ENCODE measurements at places on chromosomes 3 and 15. TPM values are rescaled to one million over a fixed set of nuclear protein-coding genes. Genes with fewer than 3 reads are reported as not detected.

The CHD2 gene
- total RNA-seq = 81.8 TPM

DNA sequence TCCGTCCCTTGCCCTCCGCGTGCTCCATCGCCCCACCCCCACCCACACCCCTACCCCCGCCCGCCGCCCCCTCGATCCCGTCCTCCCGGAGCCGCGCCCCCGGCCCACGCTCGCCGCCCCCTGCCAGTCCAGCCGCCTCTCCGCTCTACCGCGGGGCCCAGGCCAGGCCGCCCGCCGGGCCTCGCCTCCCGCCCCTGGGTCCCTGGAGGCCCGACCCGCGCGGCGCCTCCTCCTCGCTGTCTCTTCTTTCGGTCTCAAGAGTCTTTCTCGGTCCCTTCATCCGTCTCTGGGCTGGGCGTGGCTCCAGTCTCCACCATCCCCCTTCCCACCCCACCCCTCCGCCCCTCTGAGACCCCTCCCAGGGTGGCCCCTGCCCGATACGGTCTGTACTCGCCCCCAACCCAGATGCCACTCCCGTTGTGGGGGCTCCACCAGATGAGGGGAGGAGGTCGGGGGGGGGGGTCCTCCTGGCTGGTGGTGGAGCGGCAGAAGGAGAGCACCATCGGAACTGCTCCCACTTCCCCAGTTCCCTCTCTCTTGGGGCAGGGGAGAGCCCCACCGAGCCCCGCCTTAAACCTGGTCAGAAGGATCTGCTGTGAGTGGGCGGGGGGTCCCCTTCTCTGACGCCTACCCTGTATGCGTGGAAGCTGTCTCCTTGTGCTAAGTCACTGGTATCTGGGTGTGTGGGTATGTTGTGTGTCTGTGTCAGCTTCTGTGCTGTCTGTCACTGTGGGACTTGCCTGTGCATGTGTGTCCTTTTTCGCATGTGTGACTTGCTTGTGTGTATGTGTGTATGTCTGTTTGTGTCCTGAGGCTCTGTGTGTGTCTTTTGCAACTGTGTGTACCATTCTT, 1.0 kb downstream of the PRKCD start:
- no peak for DNase-seq

DNA sequence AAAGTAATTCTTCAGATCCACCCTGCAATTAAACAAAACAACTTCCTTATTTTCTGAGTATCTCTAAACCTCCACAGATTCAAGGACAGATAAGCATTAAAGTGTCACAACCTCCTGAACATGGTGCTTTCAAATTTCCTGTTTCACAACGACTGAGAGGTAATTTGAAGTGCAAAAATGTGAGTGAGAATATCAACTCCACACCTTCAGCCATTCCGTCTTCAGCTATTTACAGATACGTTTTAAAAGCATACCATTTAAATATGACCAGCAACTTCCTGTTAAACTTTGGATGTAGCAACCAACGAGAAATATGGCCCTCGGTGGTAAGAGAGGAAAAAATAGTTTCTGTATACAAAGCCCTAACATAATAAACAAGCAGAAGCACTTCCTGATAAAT, 32.1 kb upstream of the PCSK6 start:
- DNase-seq = no peak

The LRRIQ4 gene
- not detected for total RNA-seq

The LTF gene
- not detected for total RNA-seq

The GNAT1 gene
- not detected for total RNA-seq

GRCh38 chr15:67915461-67916374, 75.9 kb upstream of the RNU6-1 start:
- DNase-seq = peak; percentile 39

DNA sequence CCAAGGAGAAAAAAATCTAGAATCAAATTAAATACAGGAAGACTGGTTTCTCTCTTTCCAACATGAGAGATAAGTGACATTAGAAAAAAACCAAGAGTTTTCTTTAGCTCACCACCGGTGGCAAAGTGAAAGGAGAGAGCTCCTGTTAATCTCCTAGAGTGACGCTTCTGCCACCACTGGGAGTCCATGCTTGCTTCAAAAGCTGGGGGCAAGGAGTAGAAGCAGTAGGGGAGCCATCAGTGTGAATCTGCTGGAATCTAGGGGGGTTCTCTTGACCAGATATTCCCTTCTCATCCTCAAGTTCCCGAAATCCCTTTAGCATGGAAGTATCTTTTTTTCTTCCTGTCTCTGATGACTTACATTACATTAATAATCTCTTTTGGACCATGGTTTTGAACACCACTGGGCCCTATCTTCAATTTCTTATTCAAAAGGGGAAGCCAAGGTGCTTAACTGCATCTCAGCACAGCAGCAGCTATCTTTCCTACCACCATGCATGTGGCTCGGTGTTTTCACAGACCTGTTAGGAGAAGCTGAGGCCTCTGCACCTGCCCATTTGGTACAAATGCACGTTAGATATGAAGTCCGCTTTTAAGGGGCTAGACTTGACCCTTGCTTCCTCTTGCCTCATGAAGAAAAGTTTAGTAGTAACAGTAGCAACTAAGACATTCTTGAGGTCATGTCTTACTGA, 6.6 kb upstream of the ICE2 start:
- no peak for DNase-seq

DNA sequence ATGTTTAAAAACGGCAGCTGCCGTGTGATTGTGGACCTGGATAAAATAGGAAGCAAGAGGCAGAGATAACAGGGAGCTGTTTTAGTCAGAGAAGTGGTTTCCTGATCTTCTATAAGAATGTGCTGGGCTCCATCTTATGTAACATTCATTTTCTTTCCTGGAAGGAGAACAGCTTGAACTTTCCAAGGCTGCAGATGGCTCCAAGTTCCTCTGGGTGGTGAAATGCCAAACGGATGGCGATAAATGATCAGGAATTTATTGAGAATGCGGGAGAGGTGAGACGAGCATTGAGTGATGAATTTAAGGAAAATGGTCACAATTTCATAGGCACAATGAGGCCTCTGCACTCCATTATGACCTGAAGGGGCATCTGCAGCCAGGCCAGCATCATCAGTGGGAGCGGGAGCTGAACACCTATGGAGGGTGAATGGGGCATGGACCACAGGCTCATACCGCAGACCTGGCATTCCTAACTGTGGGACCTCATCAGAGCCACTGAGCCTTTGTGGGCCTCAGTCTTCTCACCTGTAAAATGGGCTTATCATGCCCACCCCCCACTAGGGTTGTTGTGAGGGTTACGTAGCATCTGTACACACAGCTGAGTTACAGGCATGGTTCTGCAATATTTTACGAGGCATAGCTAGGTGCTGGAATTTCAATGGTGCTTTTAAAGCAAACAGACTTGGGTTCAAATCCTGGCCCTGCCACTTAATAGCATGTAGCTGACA, 17.1 kb downstream of the MGLL start:
- DNase-seq = no peak

- no peak for DNase-seq
Observed at GRCh38 chr15:41408234-41408641, 5.9 kb upstream of the NDUFAF1 start.

DNA sequence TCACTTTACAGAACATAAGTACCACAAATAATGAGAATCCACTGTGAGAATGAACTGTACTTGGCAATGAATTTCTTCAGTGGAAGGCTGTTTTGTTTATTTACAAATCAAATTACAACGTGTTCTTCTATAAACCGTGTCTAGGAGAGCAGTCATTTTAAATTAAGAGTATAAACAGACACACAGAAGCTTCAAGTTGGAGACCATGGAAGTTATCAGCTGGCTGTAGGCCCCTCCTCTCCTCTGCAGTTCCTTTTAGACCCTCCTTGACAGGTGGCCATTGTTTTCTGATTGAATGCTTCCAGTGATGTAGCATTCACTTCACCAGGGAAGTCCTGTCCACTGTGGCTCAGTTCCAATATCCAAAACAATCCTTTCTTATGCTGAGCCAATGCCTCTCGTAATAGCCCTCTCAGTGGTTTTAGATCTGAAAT, 7.3 kb upstream of the MAPK6 start:
- no peak for DNase-seq

GRCh38 chr15:96324940-96325540, 5.5 kb upstream of the NR2F2 start:
- no peak for DNase-seq

- DNase-seq = no peak
Observed at GRCh38 chr3:12831301-12831866, 10.0 kb downstream of the RPL32 start.

The GOLGA8H gene
- 1.5 TPM for total RNA-seq

GRCh38 chr15:58777107-58777506, 6.0 kb downstream of the MINDY2 start:
- no peak for DNase-seq

DNA sequence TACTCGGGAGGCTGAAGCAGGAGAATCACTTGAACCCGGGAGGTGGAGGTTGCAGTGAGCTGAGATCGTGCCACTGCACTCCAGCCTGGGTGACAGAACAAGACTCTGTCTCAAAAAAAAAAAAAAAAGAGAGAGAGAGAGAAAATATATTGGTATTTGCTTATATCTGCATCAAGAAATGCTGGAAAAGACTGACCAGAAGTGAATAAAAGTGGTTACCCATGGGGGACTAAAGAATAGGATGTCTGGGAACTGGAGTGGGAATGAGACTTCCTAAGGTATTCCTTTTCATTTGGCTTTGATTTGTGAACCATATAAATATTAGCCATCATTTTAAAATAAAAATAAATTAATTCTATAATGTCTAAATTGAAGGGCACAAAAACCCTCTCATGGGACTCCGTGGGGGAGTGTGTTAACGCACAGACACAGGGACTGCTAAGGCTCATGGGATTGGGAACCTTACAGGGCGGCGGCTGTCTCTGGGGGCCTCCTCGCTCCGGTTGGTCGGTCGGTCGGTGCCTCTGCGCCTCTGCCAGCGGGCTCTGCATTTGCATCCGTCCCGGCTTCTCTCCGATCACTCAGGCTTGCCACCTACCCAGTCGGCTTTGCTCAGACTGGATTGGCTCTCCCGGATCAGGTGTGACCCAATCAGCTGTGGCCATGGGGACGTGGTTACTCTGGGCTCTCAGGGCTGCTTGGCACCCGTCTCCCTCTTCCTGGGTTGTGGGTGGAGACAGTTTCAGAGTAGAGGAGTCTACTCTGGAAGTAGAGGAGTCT, 12.7 kb upstream of the TSPAN3 start:
- DNase-seq = no peak
